ENCODE measurements at places on chromosomes 7 and 10.

GRCh38 chr10:85623758-85624157 lies 742.8 kb downstream of the GRID1 start:
- no peak for DNase-seq

GRCh38 chr10:89522463-89522862 lies 12.9 kb downstream of the SLC16A12 start:
- no peak for DNase-seq

DNA sequence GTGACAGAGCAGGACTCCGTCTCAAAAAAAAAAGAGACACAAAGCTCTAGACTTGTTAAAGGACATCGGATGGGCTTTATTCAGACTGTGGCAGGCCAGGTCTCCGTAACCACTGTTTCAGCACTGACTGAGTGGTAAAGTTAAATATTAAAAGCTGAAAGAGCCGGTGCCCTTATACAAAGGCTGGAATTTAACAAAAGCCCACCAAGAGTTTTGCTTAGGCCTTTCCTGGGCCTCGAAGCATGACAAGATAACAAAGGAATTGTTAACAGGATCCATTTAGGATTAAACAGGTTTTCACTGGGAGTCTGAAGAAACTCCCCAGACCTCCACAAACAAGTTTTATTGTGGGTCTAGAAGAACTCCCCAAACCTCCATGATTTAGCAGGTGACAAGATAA lies 727.8 kb downstream of the TYW1 start:
- DNase-seq, result no peak

- DNase-seq, result no peak
Observed at GRCh38 chr10:33482486-33482885, 148.0 kb upstream of the NRP1 start.

- no peak for DNase-seq
Observed at GRCh38 chr10:122894261-122894944, 15.0 kb upstream of the FAM24B start.

GRCh38 chr7:54544527-54545240 lies 2.5 kb downstream of the VSTM2A start:
- no peak for DNase-seq

- peak; percentile 4 for DNase-seq
Observed at GRCh38 chr7:112869111-112869774, 79.0 kb upstream of the TMEM168 start.

DNA sequence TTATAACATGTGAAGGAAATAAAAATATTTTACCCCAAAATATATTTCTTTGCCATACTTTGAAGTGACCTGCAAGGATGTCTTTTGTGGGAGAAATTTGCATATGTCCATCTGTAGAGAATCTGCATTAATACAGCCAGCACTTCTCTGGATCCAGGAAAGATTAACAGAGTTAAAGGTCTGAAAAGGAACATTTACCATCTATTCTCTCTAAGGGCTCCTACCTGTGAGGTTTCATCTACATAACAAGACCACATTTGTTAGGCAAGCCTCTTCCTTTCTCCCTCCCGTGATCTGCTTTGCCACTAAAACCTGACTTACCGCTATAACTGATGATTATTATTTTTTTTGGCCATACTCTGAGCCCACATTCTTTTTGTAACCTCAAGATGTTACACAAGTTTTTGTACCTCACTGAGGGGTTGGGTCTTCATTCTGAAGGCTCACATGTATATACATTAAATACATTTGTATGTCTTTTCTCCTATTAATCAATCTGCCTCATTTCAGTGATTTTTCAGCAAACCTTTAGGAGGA lies 129.4 kb downstream of the AKR1D1 start:
- no peak for DNase-seq

GRCh38 chr7:126700807-126701604 lies 551.7 kb downstream of the GRM8 start:
- no peak for DNase-seq

- DNase-seq, result no peak
Observed at GRCh38 chr7:131657881-131658280, 101.5 kb upstream of the PODXL start.

GRCh38 chr7:117048882-117049281 lies 95.6 kb downstream of the ST7 start:
- DNase-seq, result no peak

- DNase-seq, result no peak
Observed at GRCh38 chr7:95421000-95421846, 13.6 kb downstream of the PON2 start.

DNA sequence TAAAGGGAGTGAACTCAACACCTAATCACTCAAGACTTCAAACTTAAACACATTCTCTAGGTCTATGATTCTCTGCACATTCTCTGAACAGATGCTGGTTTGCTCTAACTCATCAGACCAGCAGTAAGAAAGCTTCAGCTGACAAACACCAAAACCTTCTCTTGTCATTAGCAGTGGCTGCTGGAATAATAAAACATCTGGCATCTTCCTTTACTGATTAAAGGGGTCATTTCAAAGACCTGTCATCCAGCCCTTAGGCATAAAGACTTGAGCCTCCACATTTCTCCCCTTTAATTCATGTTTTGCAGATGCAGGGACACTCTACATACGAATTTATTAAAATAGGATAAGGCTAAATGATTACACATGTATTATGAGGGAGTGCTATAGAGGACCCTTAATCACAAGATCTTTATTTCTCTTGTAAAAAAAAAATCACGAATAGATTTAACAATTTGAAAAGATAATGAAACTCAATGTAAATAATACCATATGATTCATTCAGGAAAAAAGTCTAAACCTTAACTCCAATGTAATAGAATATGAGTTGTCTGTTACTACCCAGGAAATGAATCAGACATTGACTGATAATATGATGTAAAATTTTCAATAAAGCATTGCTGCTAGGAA lies 152.4 kb upstream of the GNAI1 start:
- no peak for DNase-seq

- no peak for DNase-seq
Observed at GRCh38 chr10:10078446-10078845, 939.2 kb upstream of the CELF2 start.

GRCh38 chr7:29281782-29282541 lies 87.4 kb downstream of the CHN2 start:
- peak; percentile 27 for DNase-seq

- DNase-seq, result no peak
Observed at GRCh38 chr10:122855745-122856144, 10.1 kb upstream of the CUZD1 start.

GRCh38 chr7:92456236-92456635 lies 9.0 kb downstream of the GATAD1 start:
- no peak for DNase-seq

GRCh38 chr10:69067189-69067588 lies 20.7 kb upstream of the SRGN start:
- DNase-seq, result no peak

DNA sequence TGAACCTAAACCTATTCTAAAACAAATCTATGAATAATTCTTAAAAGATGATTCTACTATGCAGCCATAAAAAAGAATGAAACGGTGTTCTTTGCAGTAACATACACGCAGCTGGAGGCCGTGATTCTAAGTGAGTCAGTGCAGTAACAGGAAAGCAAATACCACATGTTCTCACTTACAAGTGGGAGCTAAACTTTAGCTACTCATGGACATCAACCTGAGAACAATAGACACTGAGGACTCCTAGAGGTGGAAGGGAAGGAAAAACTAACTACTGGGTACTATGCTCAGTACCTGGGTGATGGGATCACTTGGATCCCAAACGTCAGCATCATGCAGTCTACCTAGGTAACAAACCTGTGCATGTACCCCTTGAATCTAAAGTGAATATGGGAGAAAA lies 575.0 kb upstream of the MGMT start:
- no peak for DNase-seq

DNA sequence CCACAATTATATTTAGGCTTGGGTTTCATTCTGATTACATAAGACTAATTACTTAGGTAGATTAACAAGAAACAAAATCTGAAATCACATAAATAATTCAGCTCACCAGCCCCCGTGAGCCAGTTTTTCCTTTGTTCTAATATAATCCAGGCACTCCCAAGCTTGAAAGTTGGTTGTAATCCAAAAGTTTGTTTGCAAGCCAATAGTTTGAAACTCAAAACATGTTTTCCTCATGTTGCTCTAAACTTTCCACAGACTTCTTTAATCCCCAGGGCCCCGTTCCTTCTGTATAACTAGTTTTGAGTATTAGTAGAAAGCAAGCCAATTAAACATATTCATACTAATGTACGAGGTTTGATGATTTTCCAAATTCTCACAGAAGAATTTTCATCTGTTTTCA lies 56.1 kb downstream of the SP8 start:
- no peak for DNase-seq

DNA sequence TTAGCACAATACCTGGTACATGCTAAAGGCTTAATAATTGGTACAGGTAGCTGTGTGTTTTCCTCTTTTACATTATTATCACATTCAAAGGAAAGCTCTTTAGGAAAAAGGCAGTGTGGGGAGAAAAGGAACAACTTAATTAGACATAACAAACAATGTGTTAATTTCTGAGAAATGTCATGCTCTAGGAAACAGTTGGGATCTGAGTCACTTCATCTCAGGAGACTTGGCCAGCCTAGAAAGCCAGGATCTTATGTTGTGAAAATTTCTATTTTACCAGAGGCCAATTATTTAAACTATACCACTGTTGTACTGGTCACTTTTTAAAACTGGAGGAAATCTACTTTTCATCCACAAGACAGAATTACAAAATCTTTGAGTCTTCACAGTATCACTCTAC lies 39.6 kb downstream of the ARMH3 start:
- DNase-seq, result no peak

DNA sequence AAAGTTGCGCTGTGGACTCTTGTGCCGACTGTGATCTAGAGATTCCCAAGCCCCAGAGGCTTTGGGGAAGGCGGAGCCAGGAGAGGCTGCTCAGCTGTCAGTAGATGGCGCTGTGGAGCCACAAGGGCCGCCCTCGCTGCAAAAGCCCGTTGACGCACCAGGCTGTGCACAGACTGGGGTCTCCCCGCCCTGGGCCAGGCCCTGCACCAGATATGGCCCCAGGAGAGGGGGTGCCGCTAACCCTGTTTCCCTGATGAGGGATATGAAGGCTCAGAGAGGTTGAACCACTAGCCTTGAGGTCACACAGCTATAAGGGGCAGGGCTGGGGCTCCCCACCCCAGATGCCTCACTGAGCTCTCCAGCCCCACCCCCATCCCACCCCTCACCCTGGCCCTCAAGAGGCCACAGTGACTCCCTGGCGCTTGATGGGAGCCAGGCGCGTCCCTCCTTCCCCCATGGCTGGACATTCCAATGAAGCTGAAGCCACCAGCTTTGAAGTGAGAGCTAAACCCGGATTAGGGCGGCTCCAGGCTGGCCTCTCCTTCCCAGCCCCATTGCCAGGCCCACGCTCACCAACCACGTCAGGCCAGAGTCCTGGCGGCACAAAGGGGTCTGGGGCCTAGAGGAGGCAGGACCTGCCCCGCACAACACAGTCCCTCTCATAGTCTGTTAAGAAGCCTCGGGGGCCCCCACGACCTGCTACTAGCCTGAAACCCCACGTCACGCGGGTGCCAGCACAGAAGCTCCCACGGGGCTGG lies 26.4 kb downstream of the MYL10 start:
- DNase-seq, result peak; percentile 58

- no peak for DNase-seq
Observed at GRCh38 chr7:22675917-22676343, 51.1 kb upstream of the IL6 start.

DNA sequence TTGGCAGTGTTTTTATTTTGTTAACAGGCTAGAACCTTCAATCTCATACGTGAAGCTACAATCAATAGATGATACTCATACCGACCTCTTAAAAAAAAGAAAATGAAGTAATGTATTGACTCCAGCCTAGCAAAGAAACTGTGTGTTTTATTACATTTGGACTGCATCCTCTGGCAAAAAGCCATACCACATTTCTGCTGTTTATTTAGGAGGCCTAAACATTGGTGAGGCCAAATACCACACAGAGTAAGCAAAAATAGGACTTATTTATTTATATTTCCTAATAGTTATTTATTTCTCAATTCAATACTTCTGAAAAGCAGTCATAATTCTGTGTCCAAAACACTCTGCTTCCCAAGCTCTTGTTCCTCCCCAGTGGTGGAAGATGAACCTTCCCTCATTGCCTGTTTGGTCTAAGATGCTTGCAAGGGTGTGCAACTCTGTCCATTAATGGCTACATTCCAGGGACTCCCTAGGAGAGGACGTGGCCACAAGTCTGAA lies 398.8 kb upstream of the KLF6 start:
- no peak for DNase-seq

DNA sequence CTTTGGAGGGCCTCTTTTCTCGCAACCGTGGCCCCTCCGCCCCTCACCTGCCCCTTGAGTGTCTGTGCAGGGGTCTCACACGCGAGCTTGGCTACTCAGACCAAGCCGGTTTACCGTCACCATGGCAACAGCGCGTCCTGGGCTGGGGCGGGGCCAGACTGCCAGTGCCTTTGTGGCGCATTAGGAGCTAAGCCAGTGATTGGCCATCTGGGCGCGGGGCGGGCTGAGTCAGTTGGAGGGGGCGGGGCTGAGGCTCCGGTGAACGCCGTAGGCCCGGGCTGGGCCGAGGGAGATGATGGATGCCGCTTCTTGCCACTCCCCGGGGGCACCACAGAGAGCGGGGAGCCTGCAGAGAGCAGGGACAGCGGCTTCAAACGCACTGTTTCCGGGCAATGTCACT lies 48.7 kb upstream of the FXYD4 start:
- no peak for DNase-seq

GRCh38 chr10:118472415-118473304 lies 122.8 kb downstream of the PRLHR start:
- DNase-seq, result no peak

DNA sequence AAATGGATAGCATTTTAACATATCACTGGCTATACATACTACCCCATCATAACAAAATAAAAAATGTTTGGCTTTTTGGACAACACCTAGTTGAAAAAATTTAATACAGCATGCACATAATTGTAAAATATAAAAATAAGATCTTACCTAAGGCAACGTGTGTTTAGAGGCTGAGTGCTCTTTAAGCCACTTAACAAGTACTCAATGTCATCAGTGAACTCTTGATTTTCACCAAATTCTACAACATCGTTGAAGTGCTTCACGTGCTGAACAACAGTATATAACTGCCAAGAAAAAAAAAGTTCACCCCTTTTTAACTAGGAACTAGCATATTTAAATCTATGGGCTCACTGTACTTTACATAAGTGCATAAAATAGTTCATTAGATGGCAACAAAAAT lies 49.5 kb downstream of the WAPL start:
- no peak for DNase-seq

DNA sequence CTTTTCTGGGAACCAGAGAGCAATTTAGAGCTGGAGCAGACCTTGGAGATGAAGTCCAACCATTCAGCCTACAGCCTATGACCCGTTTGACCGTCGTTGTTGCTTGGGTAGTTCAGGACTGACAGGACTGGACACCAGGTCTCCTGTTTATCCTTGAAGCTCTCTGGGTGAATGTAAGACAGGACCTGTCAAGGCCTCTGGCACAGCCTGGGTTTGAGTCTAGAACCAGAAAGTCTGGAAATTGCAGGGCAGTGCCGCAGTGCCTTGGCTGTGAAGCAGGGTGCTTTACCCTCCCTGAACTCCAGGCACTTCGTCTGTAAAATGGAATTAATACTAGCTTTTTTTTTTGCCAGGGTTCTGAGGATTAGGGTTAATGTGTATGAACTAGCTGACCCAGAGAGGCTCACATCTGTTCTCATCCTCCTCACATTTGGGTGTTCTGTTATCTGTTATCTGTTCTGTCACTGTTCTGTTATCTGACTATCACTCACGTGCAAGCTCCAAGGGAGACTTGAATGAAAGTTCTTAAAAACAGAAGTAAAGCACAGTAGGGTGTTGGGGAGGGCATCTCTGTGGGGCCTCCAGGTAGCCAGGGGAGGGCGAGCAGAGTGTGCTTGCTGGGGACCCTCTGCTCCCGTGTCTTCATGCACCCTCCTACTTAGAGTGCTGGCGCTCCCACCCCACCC lies 9.9 kb downstream of the BLVRA start:
- no peak for DNase-seq

GRCh38 chr7:21767300-21767900 lies 178.3 kb downstream of the CDCA7L start:
- DNase-seq, result peak; percentile 88

Measured in COR-L47 (cell line).